ENCODE measurements at places on chromosomes 2 and 18.

DNA sequence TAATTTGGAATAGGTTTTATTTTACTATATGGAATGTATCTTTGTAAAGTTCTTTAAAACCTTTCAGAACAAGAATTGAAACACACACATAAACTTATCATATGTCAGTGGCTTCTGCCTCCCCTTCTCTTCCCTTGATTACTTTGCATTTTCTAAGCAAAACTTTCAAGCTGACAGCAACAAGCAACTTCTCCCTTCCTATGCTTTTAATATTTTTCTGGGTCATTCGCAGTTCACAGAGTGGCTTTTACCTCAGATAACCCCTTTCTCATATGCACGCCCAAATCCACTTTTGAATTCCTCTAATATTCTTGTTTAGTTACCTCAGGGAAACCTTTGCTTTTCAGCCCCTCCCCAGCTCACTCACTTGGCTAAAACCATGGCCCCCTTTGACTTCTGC is 36.7 kb upstream of the CDC42EP3 start:
- no peak for DNase-seq

- DNase-seq: no peak
Measured at GRCh38 chr2:233129351-233129978, 69.3 kb downstream of the INPP5D start.

GRCh38 chr18:32420084-32420750 is 50.5 kb downstream of the GAREM1 start:
- DNase-seq: no peak

DNA sequence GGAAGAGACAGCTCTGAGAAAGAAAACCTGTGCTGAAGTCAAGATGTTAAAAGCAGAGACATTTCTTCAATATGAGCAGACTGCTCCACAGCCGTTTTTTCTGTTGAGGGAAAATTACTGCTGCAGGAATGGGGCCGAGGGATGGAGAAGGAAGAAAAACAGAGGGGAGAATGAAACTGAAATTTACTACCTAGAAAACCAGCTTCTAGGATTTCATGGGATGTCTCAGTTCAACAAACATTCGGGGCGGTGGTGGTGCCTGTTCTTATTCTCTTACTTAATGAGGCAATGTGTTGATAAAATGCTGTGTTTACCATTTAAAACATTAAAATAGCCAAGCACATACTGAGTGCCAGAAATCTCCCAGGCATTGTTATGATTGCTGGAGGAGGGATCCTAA is 557.1 kb upstream of the MEX3C start:
- DNase-seq: no peak

- DNase-seq: no peak
Measured at GRCh38 chr18:62832282-62832681, 116.9 kb downstream of the PHLPP1 start.

GRCh38 chr18:45726603-45727002 is 2.6 kb downstream of the SLC14A1 start:
- DNase-seq: no peak

DNA sequence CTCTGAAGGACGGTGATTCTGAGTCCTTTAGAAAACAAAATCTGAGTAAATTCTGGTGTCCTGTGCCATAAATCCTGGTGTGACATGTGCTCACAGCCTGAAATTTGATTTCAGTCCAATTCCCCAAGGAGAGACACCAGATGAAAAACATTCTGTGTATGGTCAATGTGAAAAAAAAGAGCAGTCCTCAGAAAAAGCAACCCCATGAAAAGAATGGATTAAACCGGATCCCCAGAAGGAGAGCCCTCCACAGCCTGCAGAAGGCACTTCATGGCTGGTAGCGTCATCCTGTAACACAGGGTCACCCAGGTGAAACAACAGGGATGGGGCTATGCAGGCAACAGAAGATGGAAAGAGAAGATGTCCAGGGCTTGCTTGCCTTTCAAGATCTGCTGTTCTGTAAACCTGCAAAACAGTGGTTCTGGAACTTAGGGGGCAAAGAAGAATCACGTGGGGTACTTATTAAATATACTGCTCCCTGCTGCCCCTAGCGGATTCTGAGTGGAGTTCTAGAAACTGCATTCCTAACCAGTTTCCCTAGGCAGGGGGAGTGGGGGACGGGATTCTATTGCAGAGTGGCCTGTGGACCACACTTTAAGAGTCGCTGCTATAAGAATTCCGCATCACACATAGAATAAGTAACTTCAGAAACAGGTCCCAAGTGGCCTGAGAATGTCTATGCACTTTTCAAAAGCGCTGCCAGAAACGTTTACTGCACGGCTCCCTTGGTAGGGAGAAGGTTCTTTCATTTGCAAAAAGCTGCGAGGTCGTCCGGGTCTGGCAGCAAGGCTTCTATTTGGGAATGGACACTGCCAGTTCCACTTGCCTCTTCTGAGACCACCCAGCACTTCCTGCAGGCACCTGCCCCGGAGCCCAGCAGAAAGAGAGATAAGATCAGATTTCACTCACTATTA is 118.9 kb upstream of the ARL5A start:
- no peak for DNase-seq

DNA sequence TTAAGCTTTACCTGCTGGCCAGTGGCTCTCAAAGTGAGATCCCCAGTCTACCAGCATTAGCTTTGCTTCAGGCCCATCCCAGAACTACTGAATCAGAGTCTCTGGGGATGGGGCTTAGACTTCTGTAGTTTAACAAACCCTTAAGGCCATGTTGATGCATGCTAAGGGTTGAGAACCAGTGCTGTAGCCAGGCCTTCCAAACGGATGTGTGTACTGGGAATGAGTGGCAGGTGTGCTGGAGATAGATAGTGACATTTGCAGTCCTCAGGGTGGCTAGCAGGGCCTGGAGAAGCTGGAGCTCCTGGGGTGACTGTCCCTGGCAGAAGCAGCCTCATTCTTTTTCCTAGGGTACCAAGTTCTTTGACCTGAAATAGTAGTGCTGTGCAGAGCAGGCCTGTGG is 148.5 kb downstream of the PPP1R1C start:
- DNase-seq: no peak

- DNase-seq: no peak
Measured at GRCh38 chr2:109514857-109515256, 98.9 kb downstream of the SEPTIN10 start.

DNA sequence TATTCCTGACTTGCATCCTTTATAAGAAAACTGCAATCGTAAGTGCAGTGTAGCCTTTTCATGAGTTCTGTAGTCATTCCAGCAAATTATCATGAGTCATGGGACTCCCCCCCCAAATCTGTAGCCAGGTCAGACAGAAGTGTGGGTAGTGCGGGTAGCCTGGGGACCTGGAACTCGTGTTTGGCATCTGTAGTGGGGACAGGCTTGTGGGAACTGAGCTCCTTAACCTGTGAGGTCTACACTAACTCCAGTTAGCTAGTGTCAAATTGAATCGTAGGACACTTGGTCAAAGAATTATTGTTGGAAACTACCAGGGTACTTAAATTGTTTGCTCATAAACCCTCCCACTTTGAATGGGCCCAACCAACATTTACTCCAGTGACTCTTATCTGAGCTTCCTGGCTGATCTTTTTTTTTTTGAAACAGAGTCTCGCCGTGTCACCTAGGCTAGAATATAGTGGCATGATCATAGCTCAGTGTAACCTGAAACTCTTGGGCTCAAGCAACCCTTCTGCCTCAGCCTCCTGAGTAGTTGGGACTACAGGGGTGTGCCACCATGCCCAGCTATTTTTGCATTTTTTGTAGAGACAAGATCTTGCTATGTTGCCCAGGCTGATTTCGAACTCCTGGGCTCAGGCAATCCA is 12.4 kb downstream of the PFN4 start:
- DNase-seq: no peak

GRCh38 chr2:205889114-205889513 is 196.9 kb downstream of the INO80D start:
- no peak for DNase-seq

All from amygdala (tissue), 56 donors.